ENCODE measurements at places on chromosomes 4 and X.

DNA sequence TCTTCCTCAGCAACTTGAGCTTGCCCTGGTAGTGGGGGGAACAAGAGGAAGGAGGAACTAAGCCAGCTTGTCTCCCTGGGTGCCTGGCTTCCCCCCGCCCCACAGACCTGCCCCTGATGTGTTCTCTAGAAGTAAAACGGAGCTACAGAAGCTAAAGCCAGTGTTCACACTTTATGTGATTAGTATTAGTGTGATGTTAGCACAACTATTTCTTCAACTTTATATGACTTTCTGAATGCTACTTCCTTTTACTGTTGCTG lies 10.7 kb downstream of the RGS12 start:
- DNase-seq = no peak

- DNase-seq = no peak
These were observed 31.4 kb downstream of the HOPX start for GRCh38 chr4:56649445-56650261.

- no peak for DNase-seq
These were observed 49.7 kb upstream of the IGFBP7 start for GRCh38 chr4:57159866-57160265.

- no peak for DNase-seq
These were observed 20.8 kb upstream of the HERC5 start for GRCh38 chr4:88435987-88436693.

- DNase-seq = no peak
These were observed 15.8 kb upstream of the PGRMC2 start for GRCh38 chr4:128303405-128303785.

- DNase-seq = no peak
These were observed 7.6 kb upstream of the JADE3 start for GRCh38 chrX:46904626-46905025.

- DNase-seq = no peak
These were observed 8.2 kb upstream of the TENT5D start for GRCh38 chrX:80412042-80412441.

DNA sequence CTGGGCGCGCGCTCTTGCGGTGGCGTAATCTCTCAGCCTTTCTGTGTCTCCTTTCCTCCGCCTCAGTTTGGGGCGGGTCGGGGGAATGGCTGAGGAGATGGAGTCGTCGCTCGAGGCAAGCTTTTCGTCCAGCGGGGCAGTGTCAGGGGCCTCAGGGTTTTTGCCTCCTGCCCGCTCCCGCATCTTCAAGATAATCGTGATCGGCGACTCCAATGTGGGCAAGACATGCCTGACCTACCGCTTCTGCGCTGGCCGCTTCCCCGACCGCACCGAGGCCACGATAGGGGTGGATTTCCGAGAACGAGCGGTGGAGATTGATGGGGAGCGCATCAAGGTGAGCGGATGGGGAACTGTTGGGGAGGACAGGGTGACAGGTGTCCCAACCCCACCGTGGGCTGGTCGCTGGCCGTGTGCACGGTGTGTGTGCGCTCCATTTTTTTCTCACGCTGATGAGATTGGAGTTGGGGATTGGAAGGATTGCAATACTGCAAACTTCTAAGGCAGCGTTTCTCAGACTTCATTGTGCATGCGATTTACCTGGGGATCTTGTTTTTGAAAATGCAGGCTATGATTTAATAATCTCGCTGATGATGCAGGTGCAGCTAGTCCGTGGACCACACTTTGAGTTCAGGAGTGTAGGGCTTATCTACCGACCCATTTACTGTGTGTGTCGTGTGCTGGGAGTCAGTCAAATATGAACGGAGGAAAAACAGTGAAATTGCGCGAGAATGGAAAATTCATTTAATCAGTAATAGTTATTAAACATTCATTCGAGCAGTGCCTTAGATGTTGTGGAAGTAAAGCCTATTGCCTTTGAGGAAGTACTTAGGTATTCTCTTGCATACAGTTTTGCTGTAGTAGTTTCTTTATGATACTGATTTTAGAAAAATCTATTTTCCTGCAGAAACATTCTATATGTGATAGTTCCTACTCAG lies at the start of gene RAB33B:
RAB33B (plus strand) TSS at position 11 of the 935 bp plus-strand sequence; CDS start at position 86, 75 bp downstream.
- DNase-seq = no peak

DNA sequence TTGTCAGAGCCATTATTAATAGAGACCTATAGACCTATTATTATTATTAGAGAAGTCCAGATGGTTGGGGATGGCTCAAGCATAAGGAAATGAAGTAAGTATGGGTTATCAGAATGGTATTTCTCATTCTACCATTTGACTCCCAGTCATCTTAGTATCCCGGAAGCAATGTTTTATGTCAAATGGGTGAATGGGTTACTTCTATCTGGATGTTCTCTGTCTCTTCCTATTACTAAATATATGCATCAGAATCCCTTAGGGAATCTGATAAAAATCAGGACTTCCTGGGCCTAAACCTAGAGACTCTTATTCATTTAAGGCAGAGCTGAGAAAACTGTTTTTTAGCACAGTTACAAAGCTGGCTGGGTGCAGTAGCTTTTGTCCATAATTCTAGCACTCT lies 149.9 kb downstream of the SLC10A7 start:
- DNase-seq = no peak

GRCh38 chr4:99832758-99833157 lies 16.1 kb downstream of the DAPP1 start:
- DNase-seq = no peak

Measured in brain microvascular endothelial cell (primary cell).